ENCODE measurements at places on chromosomes 12 and 14.
A peak's percentile ranks its signal among the peaks of the same experiment; 100 is the strongest.

DNA sequence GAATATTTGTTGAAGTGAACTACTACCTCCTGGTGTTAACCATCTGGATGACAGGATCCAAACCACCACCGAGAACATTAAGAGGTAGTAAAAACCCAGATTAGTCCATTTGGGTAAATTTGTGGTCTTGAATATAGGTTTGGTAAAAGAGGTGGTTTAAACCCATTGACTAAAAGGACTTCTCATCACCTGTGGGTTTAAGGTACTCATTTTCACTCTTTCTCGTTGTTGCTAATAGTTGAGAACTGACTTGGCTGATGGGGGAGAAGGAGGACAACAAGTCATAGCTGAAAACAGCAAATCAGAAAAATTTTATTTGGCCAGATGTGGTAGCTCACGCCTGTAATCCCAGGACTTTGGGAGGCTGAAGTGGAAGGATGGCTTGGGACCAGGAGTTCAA is 59.2 kb downstream of the ACADS start:
- no peak for DNase-seq

GRCh38 chr12:47817272-47818006 is 2.3 kb downstream of the HDAC7 start:
- no peak for DNase-seq

GRCh38 chr12:77979597-77980250 is 149.0 kb downstream of the NAV3 start:
- no peak for DNase-seq

DNA sequence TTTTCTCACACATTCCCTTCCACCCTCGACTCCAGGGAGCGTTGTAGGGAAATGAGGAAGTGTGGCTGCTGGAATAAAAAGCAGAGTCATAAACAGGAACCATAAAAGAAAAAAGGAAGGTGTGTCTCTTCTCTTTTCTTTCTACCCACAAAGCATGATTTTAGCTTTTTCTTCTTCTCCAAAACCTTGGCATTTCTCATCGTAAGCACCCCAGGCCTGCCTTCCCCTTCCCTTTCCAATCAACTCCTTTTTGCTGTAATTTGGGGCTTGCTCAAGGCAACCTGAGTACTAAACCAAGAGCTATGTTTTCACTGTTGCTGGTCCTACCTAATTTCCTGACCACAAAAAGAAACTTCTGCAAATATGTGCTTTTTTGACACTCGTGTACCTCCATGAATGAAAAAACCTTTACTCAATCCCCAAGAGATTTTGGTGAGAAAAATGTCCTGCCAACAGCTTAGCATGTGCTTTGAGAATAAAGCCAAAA is 9.2 kb downstream of the PLBD1 start:
- DNase-seq, result no peak

DNA sequence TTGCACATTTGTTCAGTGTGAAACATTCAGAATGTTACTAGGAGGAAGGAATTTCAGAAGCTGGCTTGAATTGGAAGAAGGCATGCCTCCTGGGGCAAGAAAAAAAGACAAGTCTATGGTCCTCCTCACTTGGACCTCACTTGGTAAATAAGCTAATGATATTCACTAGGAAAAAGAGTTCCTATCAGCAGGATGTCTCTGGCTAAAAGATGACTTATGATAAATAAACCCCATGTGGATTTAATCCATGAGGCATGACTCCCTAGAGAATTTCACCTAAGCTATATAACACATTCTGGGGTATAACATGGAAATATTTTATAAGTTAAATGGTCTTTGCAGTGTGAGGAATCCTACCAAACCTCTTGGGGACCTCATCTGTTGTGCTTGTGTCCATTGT is 199.9 kb downstream of the LRIG3 start:
- DNase-seq, result no peak

DNA sequence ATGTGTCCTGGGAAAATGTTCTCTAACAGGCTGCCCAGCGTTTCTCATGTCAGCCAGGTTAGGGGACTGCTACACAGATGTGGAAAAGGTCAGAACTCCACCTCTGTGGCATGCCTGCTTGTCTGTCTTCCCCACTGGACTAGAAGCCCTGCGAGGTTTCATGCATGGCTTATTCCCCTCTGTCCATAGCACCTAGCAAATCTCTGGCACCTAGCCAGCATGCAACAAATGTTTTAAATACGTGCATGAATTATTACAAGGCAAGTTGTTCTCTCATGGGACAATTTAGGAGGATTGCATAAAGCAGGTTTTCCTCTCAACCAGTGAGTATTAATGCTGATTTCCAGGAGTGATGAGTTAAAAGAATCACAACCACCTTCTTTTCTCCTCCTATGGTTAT is 21.4 kb upstream of the KCNK13 start:
- no peak for DNase-seq

DNA sequence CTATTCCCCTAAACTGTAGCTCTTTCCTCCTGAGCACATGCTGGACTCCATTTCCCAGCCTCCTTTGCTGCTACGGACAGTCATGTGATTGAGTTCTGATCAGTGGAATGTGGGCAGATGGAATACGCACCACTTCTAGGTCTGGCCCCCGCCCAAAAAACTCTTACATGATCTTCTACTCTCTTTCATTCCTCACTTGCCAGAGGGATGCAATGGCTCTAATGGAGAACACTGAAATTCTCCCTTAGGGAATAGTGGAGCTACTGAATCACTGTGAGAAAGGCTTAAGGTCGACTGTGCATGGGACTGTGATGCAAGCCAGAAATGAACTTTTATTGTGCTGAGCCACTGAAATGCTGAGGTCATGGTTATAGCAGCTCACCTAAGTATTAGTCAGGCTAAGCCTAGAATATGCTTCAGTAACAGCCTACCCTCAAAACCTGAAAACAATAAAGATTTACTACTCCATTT is 13.0 kb upstream of the TMED2 start:
- DNase-seq, result peak; percentile 86

DNA sequence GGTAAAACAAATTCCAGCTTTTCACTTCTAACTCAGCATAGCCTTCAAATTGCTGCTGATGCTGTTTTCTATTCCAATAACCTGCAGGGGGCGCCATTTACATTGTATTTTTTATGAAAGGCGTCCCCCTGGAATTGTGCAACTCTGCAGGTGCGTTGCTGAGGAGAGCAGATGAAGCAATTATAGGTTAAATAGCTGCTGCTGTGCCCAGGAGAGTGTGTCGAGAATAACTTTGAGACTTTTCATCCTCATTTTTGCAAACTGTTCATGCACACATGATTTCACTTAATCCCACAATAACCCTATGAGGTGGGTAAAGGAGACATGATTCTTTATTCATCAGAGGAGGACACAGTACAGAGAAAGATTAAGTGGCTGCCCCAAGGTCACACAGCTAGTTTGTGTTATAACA is 75.7 kb downstream of the MYRFL start:
- DNase-seq, result peak; percentile 77

GRCh38 chr12:1917172-1918070 is 1.0 kb downstream of the CACNA2D4 start:
- no peak for DNase-seq

- peak; percentile 60 for DNase-seq
Observed at GRCh38 chr14:73058922-73059673, 764 bp downstream of the RBM25 start.

DNA sequence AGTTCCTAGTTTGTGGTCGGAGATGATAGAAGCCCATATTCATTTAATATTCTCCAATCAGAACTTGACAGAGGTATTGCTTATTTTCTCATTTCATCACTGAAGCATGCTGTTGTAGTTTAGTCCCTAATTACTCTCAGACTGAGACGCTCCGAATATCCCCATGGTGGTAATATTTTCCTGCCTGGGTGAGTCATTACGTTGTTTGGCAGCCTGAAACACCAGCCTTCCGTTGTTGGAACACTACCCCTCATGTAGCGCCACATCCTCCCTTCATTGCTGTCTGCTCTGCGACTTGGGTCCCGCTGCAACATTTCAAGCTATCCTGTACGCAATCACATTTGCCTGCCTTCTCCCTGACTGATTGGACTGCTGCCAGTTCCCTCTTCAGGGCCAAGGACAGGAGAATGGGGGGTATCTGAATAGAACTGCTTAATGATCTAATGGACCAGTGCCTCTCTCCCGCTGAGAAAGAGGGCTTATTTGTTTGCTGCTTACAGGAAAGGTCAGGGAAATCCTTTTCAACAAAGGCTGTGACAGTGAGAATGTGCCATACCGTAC is 369.1 kb downstream of the NPAS3 start:
- DNase-seq, result peak; percentile 53

DNA sequence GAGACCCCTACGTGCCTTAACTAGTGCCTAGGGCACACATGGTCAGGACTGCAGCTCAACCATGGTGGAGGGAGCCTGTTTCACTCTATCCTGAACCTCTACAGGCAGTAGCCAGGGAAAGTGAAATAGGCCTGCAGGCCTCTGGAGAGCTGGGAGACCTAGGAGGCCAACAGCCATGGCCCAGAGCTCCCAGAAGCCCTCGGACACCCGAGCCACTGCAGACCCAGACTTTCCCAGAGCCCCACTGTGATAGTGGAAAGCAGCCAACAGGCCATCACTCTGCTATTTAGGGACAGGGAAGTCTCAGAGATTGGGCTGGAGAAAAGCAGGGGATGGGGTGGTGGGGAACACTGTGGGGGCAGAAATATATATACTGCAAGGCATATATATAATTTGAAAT is 56.5 kb upstream of the ZFP36L1 start:
- no peak for DNase-seq
